AML-193 (cell line): ENCODE measurements at places on chromosomes 4 and X.

- no peak for DNase-seq
Measured at GRCh38 chr4:1797861-1798579, 4.9 kb downstream of the FGFR3 start.

DNA sequence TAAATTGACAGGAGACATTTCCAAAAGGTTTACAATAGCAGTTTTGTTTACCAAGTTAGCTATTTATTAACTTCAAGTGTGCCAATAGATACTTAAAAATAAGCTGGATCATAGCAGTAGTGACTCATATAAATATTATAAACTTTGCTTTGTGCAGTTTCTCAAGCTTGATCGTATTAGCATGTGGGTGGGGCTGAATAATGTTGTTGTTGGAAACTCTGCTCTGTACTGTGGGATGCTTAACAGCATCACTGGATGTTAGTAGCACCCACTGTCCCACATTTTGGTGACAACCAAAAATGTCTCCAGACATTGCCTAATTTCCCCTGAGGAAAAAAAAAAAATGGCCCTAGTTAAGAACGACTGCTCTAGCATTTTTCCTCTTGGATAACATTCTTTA is 855.2 kb upstream of the ADGRL3 start:
- no peak for DNase-seq

DNA sequence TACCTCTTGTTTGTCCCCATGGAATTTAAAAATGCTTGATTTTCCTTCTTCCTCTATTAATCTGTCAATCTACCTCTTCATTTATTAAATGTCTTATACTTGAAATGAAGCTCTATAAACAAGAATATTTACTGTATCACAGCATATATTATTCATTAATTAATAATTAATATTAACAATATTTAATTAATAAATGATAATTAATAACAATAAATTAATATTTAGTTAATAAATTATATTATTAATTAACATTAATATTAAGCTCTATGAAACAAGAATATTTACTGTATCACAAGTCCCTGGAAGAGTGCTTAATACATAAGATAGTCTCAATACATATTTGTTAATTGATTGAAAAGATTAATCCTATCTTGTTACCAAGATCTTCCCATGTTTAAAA is 306.6 kb downstream of the STPG2 start:
- DNase-seq = no peak

DNA sequence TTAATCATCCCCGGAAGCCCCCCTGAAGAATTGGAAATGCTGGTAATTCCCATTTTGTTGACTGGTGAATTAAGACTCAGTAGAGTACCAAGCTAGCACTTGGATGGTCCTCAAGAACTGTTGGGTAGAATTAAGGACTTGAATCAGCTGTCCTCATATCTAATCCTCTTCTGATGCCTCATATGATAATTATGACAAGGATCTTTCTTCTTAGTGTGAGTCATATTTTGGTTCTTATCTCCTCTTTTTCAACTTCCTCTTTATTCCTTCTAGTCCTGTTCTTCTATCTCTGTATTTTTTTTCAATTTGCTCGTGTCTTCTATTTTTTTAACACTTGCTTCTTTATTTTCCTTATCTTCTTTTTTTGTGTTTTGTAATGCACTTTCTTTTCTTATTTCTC is 206.3 kb upstream of the ANXA3 start:
- no peak for DNase-seq

GRCh38 chrX:87578978-87579377 is 61.4 kb downstream of the KLHL4 start:
- DNase-seq = no peak

DNA sequence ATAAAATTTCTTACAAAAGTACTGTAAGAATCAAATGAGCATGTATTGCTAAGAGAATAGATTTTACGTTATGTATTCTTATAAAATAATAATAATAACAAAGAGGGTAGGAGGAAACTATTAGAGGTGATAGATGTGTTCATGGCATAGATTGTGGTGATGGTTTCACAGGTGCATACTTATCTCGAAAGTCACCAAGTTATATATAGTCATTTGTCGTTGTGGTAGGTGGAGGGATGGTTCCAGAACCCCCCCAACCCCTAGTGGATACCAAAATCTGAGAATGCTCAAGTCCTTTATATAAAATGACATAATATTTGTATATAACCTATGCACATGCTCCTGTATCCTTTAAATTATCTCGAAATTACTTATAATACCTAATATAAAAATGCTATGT is 36.7 kb upstream of the H2AZ1 start:
- no peak for DNase-seq

- DNase-seq = no peak
Measured at GRCh38 chr4:176308441-176308840, 11.3 kb upstream of the SPCS3 start.

- no peak for DNase-seq
Measured at GRCh38 chrX:10159145-10159468, 2.3 kb downstream of the CLCN4 start.

DNA sequence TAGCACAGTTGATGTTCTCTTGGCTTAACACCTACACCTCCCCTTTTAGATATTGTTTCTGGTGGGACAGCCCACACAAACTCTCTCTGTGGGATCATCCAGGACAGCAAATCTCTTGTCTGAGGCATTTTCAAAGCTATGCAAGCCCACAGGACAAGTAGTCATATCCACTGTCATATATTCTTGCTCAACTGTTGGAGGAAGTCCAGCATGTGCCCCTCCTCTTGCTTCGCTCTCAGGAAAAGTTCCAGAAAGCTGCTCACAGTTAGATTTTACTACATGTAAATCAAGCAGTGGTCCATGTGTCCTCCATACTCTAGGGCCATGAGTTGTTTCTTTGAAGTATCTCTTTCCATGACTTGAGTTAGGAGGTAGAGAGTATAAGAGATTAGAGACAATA is 260.7 kb downstream of the INPP4B start:
- no peak for DNase-seq

DNA sequence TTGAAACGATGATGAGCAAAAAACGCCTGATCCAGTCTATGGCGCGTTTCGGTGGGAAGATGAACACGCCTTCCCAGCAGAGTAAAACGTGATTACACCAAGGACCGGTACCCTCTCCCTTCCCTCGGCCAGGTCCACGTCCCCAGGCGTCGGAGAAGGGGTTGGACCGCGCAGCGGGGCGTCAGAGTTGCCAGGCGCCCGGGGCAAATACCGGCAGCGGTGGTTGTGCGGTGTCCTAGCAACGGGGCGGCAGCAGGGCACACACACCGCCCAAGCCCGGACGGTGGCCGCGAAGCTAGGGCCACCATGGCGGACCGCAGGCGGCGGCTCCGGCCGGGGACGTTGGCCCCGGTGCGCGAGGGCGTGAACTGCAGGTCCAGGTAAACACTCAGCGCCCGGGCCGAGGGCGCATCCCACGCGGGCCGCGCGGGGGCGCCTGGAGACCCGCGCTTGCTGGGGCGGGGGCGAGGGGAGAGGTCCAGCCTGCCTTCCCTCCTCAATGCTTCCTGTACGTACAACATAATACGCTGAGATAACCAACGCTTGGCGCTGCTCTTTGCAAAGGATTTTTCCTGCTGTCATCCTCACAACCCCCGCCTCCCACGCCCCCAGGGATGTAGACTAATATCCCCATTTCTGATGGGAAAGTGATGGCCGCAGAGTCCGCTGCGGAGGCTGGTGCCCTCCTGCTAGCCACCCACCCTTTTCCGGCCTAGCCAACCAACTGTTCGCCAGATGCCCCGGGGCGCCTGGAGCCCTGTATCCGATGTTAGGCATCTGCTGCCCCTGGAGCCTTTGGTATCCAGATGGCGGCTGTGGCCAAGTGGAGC is at the start of gene FAM47E:
Gene FAM47E (plus strand): TSS at position 281 of the 830 bp plus-strand sequence. CDS start 26 bp downstream, at position 307.
- no peak for DNase-seq

DNA sequence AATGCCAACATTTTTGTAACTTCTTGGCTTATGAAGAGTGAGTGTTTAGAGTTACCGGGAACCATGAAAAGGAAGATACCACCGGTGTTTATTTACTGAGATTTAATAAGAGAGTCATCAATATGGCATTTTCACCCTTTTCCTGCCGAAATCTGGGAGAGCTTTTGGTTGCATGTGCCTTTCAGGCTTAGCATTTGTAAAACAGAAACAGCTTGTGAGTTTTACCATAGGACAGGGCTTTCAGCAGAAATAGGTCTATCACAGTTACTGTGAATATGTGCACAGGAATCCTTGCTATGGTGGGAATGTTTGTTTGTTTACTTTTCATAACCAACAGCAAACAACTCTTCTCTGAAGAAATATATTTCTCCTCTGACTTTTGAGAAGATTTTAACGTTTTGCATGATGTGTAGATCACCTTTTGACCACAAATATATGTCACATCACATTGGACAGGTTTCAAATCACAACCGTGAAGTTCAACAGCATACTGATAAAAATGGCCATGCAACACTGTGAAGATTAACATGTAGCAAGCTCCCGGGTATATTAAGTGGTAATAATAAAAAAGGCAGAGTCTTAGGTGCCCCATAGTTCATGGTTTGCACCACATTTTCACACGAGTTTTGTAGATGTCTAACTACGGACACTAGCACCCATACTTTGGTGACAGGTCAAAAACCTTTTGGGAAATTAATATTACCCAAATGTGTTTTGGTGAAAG is 21.3 kb downstream of the ARHGAP24 start:
- no peak for DNase-seq
